NCI-H774 (cell line): ENCODE measurements at places on chromosomes 16 and 17.
A peak's percentile ranks its signal among the peaks of the same experiment; 100 is the strongest.

DNA sequence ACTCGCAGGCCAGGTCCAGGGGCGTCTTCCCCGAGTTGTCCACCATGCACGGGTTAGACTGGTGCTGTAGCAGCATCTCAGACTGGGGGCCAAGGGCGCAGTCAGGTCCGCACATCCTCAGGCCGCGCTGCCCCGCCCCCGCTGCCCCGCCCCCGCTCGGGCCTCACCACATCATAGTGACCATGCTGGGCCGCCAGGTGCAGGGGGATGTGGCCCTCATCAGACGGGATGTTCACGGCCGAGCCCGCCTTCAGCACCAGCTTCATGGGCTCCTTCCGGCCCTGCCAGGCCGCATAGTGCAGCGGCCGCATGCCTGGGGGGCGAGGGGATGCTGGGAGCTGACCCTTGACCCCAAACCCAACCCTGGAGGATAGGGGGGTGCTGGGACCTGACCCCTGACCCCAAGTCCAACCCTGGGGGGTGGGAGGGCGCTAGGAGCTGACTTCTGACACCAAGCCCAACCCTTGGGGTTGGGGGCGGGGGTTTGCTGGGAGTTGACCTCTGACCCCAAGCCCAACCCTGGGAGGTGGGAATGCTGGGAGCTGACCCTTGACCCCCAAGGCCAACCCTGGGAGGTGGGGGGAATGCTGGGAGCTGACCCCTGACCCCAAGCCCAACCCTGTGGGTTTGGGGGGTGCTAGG is 7.0 kb downstream of the CASKIN1 start:
- DNase-seq, result no peak

GRCh38 chr16:48617711-48618148 is 7.8 kb upstream of the N4BP1 start:
- DNase-seq, result no peak

DNA sequence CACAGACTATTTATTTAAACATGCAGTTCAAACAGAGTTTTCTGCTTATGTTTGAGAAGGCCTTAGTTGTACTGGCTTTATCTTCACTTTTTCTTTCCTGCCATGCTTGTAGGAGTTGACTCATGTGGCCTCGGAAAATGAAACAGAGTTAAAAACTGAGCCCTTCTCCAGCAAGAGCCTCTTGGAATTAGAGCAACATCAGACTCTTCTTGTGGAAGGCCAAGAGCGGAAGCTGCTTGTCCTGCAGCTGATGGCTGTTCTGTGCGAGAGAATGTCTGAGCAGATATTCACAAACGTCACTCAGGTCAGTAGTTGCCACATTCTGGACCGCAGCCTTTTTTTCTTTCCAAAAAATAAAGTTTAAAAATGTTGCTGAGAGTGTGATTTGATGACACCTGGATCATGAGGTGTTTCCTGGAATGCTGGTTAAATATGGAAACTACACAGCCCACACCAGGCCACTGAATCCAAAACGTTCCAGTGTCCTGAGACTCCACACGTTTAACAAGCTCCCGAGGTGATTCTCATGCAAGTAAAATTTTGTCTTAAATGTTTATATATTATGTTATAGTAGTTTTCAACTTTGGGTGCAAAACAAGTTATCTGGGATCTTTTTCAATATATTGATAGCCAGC is 65.9 kb downstream of the TANGO6 start:
- no peak for DNase-seq

DNA sequence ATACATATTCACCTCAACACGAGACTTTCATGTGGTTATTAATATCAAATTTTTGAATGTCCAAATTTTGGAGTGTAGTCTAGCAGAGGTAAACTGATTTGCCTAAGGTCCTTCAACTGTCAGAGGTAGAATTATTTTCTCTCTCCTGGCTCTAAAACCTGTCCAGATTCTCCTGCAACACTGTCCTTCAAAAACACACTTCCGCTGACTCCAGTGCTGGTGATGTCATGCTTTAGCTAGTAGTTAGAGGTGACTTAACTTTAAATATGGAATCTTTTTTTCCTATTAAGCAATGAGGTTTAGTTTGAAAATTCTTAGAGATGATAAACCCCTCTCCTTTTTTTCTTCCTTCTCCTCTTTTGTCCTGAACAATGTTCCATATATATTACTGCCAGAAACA is 10.8 kb upstream of the CBLN1 start:
- no peak for DNase-seq

GRCh38 chr16:389352-389751 is 7.6 kb upstream of the PGAP6 start:
- DNase-seq, result no peak

DNA sequence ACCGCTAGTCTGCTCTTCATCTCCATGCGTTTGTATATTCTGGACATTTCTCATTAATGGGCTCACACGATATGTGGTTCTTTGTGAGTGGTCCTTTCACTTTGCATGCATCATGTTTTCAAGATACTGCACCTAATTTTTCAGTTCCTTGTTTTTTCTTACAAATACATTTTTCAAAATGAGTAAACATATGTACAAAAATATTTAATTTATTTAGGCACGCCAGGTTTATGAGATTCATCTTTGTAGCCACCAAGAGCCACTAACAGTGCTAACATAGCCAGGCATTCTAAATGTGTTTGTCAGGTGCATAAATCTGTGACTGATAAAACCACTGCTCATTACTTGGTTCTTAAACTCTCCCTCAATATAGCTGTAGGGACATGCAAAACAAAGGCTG is 375.3 kb downstream of the WWOX start:
- no peak for DNase-seq

- no peak for DNase-seq
These were observed 9.3 kb downstream of the OSBPL7 start for GRCh38 chr17:47812146-47812920.

DNA sequence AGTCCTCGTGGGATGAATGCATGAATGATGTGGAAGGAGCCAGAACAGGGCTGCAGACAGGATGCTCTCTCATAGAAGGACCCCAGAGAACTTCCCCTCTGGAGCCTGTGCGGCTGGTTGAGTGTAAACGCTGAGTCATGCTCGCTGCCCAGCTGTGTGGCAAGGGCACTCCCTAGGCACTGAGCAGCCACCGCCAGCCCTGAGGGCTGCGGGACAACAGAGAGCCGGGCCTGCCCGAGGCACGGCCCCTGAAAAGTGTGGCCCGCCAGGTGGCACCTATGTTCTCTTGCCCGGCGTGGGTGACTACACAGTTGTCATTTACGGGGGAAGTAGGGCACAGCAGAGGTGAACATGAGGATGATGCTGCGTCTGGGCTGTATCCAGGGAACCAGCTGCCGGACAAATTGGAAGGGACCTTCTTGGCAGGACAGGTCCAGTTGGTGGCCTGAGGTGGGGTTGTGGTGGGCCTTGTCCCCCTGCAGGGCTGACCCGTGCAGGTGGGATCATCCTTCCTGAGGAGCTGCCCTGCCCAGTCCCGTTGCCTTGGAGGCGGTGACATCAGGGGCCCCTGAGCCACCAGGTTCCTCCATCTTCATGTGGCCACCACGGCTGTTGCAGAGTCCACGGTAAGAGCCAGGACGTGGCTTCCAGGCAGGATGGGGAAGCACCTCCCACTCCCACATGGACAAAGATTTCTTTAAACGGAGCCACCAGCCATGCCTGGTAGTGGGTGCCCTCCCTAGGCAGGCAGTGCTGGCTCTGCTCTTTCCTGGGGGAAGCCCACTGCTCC is 94.8 kb upstream of the CBX4 start:
- peak; percentile 31 for DNase-seq

- no peak for DNase-seq
These were observed at the start of gene ABCC11 for GRCh38 chr16:48247311-48247710. Gene ABCC11 (minus strand): TSS chr16:48247539. CDS start chr16:48231921, 15,618 bp downstream.

- no peak for DNase-seq
These were observed 331.8 kb upstream of the XYLT1 start for GRCh38 chr16:17802571-17802970.

GRCh38 chr17:36089339-36089865 is 541 bp downstream of the CCL3 start:
- no peak for DNase-seq

DNA sequence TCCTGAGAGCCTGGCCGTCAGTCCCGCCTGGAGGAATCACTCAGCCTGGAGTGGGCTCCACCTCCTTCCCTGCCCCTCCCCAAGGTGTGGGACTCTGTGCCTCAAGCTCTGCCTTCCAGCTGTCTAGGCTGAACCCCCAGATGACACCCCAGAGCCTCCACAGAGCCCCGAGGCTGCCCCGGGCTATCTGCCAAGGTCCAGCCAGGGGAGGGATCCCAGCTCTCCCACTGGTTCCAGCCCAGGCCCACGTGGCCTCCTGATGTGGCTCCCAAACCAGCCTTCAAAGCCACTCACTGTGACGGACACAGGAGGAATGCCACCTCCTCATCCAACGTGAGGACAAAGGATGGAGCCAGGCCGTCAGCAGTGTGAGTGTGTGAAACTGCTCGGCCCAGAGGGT is 45.6 kb upstream of the ENPP7 start:
- no peak for DNase-seq

- no peak for DNase-seq
These were observed 55.9 kb downstream of the MSI2 start for GRCh38 chr17:57312242-57312641.

DNA sequence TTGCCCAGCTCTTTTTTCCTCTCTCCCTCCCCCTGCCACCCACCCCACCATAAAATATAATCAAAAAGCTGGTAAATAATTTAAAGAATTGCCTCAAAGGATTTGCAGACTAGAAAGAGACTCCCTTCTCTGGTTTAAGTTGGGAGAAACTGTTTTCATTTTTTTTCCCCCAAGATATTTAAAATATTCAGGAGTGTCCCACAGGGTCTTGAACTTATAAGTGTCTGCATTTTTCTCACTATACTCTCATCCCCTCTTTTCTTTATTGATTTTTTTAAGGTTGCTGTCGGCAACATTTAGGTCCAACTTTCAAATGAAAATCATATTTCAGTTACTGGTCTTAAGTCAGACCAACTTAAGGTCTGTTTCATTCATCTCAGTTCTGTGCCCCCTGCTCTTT is 210.2 kb downstream of the MSI2 start:
- no peak for DNase-seq

DNA sequence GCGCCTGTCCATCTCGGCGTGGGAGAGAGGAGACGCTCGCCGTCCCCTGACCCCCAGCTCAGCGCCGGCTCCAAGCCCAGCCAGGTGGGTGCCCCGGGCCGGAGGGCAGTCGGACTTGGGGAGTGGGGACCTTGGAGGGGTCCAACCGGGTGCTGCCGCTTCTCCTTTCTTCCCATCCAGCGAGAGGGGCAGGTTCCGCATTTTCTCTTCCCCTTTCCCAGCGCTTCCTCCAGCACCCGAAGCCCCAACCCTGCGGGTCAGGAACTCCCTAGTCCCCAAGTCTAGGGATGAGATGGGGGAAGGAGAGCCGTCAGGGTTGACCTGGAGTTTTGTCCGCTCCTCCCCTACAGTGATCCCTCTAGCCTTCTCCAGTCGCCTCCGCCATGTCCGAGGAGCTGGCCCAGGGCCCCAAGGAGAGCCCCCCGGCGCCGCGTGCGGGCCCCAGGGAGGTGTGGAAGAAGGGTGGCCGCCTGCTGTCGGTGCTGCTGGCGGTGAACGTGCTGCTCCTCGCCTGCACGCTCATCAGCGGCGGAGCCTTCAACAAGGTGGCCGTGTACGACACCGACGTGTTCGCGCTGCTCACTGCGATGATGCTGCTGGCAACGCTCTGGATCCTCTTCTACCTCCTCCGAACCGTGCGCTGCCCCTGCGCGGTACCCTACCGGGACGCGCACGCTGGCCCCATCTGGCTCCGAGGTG is at the start of gene OTOP2:
TSS of gene OTOP2 (plus strand) at position 24 of the 699 bp plus-strand sequence. CDS start at position 384, 360 bp downstream.
- DNase-seq, result no peak

- no peak for DNase-seq
These were observed 446.6 kb downstream of the KCNJ18 start for GRCh38 chr17:22138861-22139469.

DNA sequence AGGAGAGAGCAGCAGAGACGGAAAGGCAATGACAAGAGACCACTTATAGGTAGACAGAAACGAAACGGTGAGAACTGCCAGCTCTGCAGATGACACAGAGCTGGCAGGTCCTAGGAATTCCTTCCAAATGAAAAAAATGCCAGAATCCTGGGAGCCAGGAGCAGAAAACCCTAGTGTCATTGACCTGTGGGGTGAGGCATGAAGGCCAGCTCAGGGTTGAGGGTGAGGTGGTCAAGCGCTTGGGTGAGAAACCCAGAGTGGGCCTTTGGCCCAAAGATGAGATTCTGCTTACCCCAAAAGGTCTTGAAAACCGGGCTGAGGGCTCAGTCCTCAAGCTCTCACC is 9.2 kb downstream of the HIC1 start:
- no peak for DNase-seq

GRCh38 chr17:42457107-42457792 is 1.4 kb upstream of the ATP6V0A1 start:
- DNase-seq, result no peak

DNA sequence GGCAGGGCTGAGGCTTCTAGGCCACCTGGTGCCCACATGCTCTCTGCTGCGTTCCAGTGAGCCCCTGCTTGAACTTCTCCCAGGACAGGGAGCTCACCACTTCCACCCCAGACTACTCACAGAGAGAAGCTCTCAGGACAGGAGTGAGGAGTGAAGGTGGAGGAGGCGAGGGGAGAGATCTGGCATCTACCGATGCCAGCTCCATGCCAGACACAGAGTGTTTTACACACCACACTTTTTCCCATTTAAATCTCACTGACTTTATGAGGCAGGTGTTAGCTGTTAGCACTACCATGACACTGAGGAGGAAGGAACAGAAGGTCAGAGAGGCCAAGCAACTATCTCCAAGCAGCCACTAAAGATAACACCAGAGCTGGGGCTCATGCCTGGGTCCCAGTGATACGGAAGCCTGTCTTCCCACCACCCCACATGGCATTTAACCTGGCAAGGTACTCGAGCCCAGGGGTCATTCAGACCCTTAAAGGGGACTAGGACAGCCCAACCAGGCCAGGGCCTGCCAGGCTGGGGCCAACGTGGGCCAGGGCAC is 6.8 kb downstream of the FAM83G start:
- DNase-seq, result no peak

DNA sequence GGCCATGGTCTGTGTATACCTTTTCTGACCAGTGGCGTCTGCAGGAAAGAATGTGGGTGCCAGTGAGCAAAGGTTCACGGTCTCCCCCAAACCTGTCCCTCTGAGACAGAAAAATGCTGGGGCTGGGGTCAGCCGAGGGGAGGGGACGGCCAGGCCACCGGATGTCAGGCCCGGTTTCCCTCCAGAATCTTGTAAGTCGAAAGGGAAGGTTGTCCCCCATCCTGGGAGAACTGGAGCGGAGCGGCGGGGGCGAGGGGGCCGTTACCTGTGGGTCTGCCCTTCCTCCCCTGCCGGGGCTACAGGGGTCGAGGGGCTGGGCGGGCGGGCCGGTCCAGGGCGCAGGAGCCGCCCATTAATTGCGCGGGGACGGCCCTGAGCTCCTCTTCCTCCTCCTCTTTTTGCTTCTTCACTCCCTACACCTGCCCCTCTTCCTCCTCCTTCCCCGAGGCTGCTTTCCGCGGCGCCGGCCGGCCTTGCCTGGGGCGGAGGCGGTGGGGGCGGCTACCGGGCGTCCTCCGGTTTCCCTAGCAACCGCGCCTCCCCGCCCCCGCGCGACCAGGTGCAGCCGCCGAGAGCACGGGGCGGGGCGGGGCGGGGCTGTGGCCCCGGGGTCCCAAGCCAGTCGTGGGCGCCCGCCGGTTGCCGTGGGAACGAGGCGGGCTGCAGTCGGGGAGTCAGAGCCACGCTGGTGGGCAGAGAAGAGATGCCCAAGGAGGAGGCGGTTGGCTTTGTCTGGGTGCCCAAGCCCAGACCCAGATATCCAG is at the start of gene MARCHF10:
TSS of gene MARCHF10 (minus strand) at position 503 of the 764 bp plus-strand sequence. CDS start 6,579 bp downstream, outside the sequence.
- DNase-seq, result peak; percentile 84

- no peak for DNase-seq
These were observed 3.8 kb downstream of the CREBBP start for GRCh38 chr16:3876695-3877094.
